ENCODE measurements at places on chromosomes 7 and 10.

DNA sequence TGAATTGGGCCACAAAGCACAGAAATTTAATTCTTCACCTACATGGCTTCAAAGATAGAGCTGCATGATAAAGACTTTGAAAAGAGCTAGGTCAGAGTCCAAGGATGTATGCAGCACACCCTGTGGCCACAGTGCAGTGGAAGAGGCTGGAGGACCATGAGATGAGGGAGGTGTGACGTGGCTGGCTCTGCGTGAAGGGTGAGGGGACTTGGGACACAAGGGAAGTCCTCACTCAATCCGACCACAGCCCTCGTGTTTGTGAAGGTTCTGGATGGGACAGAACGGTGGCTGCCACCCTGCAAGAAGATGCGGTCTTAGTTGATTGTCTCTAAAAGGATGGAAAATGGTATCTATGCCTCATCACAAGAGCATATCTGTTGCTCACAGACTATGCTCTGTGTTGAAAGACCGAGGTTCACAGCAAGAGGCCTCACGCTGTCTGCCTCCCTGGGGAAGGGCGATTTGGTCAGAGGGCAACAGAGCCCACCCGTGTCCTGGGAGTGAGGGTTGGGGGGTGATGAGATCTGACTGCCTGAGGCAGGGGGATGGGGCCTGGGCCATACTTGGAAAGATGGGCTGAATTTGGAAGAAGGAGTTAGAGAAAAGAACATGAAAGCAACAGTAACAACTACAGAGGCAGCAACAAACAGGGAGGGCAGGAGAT lies 174.4 kb upstream of the SHH start:
- no peak for DNase-seq

GRCh38 chr7:92325173-92325572 lies 79.4 kb downstream of the ANKIB1 start:
- no peak for DNase-seq

GRCh38 chr7:156378806-156379205 lies 261.8 kb upstream of the RNF32 start:
- DNase-seq, result no peak

DNA sequence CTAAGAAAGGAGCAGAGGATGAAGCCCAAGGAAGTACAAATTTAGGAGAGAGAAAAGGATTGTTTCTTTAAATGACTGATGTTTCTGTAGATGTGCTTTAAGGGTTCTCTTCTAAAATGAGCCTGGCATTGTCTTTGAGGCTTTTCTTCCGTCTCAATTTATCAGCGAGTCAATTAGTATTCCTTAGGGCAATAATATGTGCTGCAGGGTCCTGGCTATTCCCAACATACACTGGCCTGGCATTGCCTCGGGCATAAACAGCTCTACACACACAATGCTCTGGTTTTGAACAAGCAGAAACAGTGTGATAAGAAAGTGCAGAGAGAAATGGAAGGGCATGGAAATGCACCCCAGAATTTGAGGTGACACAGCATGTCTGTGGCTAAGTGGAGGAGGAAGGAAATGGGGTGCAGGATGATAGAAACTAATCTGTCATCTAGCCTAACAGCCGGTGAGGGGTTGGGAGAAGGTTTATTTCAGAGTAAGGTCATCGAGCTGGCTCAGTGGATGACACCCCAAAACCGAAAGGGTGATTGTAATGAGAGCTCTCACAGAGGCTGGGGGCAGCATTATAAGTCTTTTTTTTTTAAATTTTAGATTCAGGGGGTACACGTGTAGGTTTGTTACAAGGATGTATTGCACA lies 67.5 kb upstream of the ARHGAP21 start:
- no peak for DNase-seq

DNA sequence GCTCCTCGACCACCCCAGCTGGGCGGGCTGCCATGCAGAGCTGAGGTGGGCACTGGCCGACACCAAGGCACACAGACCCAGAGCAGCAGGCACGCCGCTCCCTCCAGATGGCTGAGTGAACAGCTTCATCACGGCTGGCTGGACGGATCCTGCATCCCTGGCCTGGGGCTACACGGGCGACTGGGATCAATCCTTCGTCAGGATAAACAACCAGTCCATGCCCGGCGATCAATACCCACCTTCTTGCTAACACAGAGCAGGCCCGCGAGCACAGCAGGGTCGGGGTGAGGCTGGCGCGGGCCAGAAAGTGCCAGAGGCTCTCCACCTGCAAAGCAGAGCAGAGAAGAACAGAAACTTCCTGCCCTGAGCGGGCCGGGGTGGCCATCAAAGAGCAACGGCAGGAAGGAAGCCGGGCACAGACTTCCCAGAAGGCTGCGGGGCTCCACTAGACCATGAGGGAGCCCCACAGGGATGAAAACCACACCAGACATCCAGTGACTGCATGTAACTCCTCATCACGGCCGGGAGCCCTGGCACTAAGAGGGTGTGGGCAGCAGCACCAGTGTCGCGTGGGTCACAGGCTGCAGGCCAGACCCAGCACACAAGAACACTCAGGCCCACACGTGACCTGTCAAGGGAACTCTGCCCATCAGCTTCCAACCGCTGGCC lies 166.4 kb downstream of the MAD1L1 start:
- DNase-seq, result no peak

DNA sequence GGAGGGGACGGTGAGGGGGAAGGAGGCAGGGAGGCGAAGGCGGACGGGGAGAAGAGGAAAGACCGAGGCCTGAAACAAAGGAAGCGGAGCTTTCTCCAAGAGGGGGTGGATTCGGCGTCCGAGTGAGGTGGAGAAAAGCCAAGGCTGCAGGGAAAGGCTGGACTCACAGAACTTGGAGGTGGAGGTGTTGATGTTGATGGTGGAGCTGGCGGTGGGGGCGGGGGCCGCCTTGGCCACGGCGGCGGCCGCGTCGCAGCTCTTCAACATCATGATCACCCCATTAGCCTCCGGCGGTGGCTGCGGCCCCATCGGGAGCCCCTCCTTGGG lies 578 bp downstream of the CACUL1 start:
- DNase-seq, result no peak

GRCh38 chr10:130792096-130792845 lies 519.2 kb downstream of the TCERG1L start:
- no peak for DNase-seq

- DNase-seq, result no peak
Observed at GRCh38 chr7:37728747-37729146, 45.2 kb downstream of the GPR141 start.

GRCh38 chr10:86647773-86648703 lies 6.3 kb upstream of the OPN4 start:
- no peak for DNase-seq

- no peak for DNase-seq
Observed at GRCh38 chr7:95046494-95047240, 139.3 kb downstream of the PPP1R9A start.

- no peak for DNase-seq
Observed at GRCh38 chr10:121303287-121303890, 294.9 kb downstream of the FGFR2 start.

DNA sequence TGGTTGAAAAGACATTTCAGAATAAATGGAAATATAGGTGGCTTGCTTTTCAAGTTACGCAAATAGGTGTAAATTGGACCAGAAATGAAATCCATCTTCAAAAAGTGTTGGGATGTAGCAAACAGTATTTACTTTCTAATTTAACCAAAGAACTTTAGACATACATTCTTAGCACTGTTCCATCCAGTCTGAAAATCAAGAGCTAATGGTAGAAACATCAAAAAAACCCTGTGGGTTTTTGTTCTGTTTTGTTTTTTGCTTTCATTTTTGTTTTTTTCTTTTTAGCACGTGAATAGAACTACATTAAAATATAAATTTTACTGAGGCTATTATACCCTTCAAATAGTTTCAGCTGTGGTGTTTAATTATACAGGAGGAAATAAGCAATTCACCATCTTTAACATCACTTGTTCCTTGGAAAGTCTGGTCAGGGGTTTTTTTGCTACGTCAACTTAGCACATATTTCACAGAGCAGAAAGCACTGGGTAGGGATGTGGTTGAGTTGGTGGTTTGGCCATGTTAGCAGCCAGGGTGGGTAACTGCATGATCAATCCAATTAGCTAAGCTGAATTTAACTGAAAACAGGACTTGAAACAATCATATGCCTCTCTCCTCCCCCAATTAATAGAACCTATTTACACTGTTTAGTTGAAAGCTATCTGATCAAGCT lies 275.4 kb upstream of the PFKP start:
- DNase-seq, result peak; percentile 2

- DNase-seq, result no peak
Observed at GRCh38 chr7:372932-373791, 83.2 kb downstream of the FOXL3 start.

GRCh38 chr10:63666836-63667383 lies 145.7 kb downstream of the REEP3 start:
- DNase-seq, result peak; percentile 31

- no peak for DNase-seq
Observed at GRCh38 chr7:36711256-36711655, 13.0 kb downstream of the AOAH start.

- DNase-seq, result no peak
Observed at GRCh38 chr7:138814816-138815332, 16.9 kb upstream of the ATP6V0A4 start.

DNA sequence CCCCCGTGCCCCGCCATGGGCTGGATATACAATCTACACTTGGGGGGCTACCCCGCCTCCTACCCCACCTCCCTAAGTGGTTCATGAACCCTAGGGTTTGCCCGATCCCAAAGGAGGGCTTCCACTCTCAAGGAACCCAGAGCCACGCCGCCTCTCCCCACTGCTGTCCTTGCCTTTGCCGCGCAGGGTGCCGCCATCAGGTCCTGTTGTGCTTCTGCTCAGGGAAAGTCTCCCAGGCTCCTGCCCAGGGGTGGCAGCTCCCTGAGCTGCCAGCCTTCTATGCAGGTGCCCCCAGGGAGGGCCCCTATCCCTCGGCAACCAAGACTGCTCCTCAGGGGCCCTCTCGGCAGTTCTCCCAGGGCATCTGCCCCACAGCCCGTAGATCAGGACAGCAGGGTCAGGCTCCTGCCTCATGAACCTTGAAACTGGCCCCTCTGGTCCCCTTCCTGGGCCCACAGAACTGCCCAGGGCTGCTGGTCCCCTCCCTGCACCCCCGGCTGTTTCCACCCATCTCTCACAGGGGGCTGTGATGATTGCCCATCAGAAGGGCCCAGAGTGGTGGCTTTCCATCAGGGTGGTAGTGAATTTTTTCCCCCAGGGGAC lies 13.0 kb upstream of the PCBD1 start:
- no peak for DNase-seq

DNA sequence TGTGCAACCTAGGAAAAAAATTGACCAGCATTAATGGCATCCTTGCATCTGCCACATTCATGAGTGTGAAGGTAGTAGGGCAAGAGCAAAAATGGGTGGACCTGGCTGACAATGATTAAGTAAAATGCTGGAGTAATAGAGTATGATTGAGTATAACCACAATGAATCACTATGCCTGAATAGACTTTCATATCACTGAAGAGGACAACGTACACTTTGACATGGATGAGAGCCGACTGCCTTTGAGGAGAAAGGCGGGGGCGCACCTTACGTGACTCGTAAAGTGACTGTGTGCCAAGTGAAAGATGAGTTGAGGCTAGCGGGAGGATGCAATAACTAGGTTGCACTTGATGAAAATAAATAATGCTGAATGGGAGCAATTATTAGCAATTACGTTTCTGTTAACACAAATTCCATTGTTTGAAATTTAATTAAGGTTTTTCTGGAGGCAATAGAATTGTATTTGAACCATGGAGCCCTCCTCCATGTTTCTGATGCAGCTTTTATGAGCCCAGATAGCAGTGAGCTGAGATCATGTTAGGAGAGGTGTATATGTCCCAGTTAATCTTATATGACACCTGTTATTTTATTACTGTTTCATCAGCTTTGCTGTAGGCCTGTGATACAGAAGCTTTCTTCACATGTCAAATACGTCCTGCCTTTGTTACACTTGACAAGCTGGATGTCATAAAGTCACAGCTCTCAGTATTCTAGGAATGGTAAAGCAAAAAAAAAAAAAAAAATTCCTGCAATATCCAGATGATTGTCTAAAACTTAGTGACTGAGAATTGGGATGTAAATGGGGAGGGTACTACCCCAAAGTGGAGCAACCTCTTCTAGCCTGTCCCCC lies 596.5 kb downstream of the NXPH1 start:
- no peak for DNase-seq

DNA sequence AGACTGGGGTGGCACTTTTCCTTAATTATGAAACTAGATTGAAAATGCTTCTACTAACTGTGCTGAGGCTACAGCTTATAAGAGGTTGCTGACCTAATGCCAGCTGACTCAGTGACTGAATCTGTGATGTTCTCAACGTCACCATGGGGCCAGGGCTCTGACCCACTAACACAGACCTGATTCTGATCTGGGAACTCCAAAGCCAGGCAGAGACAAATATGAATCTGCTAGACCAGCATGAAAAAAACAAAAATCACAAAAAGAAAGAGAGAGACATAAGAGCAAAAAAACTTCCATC lies 16.1 kb downstream of the USP6NL start:
- DNase-seq, result no peak

DNA sequence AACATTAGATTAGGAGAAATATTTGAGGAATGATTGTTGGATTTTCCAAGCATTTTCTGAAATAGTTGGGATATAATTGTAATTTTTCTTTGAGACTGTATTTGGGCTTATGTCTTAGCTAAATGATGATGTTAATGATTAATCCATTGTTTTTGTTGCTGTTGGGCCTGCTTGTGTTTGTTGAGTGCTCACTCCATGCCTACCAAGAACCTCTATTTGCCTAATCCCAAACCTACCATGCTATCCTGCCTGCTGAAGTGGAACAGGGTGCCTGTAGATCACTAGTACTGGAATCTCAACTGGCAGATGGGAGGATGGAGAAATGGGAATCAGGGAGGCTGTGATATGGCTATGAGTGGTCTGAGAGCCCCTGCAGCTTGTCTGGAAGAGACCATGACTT lies 565.5 kb downstream of the SORCS3 start:
- no peak for DNase-seq

- DNase-seq, result no peak
Observed at GRCh38 chr7:26449175-26450165, 157.8 kb downstream of the SNX10 start.

GRCh38 chr10:21764466-21765189 lies 230.6 kb downstream of the MLLT10 start:
- DNase-seq, result no peak

GRCh38 chr7:139772115-139772514 lies 5.7 kb downstream of the HIPK2 start:
- DNase-seq, result no peak

GRCh38 chr10:101073631-101074030 lies 11.8 kb downstream of the KAZALD1 start:
- no peak for DNase-seq

DNA sequence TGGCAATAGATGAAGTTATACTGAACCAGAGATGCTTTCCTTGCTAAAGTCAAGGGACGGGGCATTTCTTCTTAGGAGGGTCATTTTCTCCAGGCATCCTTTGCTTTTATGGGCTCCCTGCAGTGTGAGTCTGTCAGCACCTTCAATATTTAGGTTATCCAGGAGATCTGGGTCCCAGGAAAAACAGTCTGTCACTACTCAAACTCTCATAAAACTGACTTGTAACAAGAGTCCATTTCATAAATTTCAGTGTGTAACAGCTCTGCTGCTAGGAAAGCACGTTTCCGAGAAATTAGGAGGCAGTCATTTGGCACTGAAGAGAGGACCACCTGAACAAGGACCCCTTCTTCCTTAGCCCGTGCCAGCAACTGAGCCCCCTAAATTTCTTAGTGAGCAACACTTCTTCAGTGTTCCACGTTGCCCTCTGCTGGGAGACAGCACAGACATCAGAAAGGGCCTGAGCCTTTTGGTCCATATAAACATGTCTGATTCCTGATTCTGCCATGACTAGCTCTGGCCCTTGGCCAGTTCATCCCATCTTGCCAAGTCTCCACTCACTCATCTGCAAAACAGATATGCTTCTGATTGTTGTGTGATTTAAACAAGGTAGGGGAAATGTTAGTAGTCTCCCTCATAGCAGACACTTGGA lies 7.2 kb downstream of the GCC1 start:
- no peak for DNase-seq

Measured in GM12864 (cell line).